ENCODE measurements at places on chromosomes 3 and 15.

- no peak for DNase-seq
Observed at GRCh38 chr3:158508481-158508880, 62.5 kb upstream of the MLF1 start.

DNA sequence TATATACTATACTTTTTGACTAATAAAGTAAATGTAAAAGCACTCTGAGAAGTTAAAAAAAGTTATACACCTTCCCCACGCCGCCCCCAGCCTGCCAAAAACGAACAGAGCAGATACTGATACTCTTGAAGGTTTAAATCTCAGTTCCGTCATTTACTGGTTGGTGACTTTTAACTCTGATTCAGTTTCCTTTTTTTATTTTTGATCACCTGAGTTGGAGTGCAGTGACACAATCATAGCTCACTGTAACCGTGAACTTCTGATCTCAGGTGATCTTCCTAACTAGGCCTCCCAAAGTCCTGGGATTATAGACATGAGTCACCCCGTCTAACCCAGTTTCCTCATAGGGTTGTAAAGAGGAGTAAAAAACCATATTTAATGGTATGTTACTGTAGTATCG, 3.3 kb upstream of the TIPIN start:
- no peak for DNase-seq

- no peak for DNase-seq
Observed at GRCh38 chr15:68699124-68699880, 120.5 kb downstream of the CORO2B start.

DNA sequence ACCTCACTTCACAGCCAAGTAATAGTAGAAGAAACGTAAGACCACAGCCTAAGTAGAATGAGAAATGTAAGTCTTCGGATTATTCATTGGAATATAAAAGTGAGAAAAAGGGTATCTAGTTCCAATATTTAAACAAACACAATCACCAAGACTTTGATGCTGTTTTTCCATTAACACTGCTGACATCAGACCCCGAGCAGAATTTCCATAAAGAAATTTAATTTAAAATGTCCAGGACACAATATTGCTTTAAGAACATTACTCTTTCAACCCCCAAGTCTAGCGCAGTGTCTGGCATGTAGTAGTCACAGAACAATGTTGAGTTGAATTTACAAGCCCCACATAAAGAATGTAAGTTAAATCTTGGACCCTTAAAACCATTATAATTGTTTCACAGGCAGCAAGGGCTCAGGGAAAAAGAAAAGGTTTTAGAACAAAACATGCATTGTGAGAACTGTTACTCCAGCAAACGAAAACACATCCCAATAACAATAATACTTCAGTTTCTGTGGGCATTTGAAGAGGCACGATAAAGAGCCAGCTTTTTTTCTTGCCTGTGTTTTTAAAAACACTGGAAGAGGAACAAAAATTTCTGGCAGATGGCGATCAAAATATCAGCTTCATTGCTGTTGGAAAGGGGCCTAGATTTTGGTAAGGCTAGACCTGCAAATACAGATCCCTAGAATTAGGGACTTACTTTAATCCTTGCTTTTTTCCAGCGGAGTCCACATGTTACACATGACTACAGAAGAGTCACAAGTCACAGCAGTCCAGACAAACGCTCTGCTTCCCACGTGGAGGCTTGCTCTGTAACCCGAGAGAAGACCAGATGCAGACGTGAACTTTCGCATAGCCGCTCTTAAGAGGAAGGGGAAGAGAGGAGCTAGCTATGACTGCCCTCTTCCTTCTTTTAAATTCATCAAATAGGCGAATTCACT, 77.9 kb upstream of the IGSF10 start:
- DNase-seq = peak; percentile 6

- no peak for DNase-seq
Observed at GRCh38 chr3:28042707-28043106, 198.7 kb upstream of the CMC1 start.

DNA sequence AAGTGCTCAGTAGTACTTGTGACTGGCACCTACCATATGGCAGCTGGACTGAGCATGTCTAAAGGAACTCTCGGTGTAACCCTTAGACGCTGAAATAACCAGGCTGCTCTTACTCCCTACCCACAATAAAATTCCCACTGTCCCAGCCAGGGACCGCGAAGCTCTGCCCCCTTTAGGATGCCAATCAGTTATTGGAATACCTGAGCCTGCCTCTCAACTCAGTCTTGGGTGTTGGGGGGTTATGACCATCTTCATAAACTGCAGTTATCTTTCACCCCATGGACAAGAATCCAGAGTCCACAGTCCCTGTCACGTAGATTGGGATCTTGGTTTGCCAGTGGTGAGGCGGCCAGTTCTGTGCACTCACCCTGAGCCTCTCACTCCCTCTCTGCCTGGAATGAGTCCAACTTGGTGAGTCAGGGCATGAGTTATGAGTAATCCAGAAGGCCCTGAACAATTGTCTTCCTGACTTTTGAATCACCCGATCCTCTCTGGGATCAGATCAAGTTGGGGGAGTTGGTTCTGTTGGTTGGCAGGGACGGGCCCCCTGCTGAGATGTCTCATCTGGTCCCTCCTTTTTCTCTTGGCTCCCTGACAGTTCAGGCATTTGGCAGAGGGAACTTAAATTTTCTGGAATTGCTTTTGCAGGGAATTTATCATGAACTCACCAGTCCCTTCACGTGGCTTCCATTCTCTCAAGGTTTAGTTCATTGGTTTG, 120.1 kb upstream of the UBE2E1 start:
- DNase-seq = peak; percentile 7

GRCh38 chr15:76204109-76204845, 107.0 kb downstream of the ETFA start:
- DNase-seq = no peak

GRCh38 chr3:126490619-126491018, 14.9 kb upstream of the ZXDC start:
- DNase-seq = no peak

- DNase-seq = no peak
Observed at GRCh38 chr15:62603742-62604141, 438.7 kb upstream of the C2CD4B start.

DNA sequence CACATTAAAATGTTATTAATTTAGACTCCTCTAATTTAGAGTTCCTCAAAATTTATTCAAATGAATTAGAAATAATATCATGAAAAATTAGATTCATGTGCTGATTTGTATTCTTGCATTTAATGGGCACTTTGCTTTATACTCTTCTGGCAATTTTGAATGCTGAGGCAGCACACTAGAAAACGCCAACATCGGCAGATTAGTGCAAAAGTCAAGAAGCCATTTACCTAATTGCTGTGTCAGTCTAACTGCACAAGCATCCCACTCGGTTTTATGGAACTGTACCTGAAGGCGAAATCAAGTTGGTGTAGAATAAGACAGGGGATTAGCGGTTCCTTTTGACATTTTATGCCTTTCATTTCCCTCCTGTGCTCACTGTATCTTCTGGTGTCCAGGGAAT, 382.0 kb downstream of the ROBO2 start:
- DNase-seq = no peak

DNA sequence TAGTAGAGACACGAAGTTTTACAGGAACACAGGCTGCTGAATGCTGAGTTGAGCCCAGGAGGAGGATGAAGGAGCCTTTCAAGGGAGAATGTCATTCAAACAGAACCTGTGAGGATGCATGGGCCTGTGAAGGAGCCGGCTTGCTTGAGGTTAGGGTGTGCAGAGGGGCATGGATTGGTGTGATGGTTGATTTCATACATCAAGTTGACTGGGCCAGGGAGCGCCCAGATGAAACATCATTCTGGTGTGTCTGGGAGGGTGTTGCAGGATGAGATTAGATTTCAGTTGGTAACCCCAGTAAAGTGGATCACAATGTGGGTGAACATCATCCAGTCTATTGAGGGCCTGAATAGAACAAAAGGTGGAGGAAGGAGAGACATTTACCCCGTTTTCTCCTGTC, 243.6 kb downstream of the EDEM1 start:
- DNase-seq = no peak

DNA sequence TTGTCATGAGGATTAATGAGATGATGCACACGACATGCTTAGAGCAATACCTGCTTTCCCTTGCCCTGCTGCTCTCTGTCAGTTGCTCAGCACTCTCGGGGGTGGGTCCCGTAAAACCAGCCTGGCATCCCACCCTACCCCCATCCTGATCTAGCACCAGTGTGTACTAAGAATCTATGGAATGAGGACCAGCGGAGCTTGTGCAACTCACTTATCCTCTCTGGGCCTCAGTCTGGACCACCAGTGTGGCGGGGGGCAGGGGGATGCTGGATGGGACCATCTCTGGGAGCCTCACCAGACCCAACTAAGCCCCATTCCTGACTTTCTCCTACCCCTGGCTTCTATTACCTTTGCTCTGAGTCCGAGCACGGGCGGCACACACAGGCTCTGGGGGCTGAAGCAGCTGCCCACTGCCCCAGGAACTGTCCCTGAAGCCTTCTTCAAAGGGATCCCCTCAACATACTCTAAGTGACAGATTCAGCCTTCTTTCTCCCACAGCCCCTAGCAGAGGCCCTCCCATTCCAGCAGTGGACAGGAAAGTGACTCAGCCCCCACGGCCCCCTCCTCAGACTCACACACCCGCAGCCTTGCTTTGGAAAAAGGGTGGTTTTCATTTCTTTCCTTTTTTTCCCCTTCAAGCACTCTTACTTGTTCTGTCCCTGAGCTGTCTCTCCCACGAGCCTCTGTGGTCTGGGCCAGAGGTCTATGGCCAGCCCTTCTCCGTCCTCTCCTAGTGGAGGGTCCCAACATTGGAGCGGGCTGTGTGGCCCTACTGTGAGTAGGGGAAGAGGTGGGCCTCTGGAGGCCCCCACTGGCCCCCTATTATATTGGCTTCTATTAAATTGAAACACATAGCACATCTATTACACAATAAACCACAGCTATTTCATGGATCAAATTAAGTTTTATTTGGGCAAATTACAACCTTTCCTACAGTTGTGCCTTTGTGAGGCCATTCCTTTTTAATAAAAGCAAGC, 100.3 kb downstream of the SMAD6 start:
- DNase-seq = no peak

GRCh38 chr3:181230258-181230657, 240.7 kb upstream of the DNAJC19 start:
- DNase-seq = no peak

DNA sequence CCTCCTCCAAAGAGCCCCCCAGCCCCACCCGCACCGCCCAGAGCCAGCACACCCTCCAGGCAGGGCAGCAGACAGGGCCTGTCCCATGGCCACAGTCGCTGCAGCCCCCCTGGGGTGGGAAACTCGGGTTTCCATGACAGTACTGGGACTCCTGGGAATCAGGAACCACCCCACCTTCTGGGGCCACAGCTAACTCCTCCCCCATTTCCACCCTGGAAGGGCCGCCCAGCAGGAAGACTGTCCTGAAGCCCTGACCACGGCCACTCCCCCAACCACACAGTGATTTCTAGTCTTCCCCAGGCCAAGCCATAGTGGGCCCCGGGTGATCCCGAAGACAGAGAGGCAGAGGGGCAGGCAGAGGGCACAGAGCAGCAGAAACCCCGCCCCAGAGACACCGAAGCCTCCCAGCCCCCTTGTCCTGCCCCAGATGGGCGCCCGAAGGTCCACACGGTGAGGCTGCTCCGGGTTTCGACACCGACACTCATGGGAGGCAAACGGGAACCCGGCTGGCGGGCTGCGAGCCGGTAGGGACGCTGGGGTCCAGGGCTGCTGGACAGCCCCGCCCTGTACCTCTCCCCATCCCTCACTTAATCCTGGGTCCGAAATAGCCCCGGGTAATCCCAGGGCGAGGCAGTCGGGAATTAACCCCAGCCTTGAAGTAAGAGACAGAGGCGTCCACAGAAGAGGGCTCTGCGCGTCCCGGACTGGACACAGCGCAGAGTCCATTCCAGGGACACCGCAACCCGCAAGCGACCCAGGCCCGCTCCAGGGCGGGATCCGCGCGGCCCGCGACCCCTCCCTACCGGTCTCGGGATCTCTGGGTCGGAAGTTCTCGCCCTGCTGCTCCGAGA, 138.4 kb downstream of the NUP210 start:
- DNase-seq = no peak

GRCh38 chr3:99442599-99442998, 195.8 kb upstream of the COL8A1 start:
- DNase-seq = no peak

DNA sequence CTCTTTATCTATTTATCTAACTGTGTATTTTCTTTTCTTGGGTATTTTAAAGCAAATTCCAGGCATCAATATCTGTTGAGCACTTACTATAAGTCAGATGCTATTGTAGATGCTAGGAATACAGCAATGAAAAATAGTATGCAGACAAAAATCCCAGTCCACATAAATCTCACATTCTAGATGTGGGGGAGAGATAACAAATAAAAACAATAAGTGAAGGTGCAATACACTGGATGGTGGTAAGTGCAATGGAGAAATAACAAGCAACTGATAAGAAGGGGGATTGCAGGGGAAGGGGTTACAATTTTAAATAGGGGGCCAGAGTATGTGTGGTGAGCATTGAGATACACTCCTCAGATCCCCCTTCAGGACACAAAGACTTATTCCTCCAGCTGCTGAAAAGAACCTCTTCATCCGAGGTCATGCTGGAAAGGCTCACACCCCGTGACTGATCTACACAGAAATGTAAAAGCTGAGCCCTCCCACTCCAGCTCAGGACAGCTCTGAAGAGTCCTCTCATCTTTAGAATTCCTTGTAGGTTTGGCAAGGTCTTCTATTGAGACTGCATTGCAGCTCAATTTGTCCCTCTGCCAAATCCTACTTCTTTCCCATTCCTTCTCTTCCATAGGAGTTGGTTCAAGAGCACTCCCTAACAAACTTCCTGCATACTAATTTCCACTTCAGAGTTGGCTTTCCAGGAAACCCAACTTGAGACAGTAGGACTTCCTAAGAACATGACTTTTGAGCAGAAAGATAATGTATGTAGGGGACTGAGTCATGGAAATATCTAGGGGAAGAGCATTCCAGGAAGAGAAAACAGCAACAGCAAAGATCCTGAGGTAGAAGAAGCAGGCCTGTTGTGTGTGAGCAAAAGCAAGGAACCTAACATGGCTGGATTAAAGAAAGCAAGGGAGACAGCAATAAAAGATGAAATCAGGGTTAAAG, 8.1 kb upstream of the SCG3 start:
- no peak for DNase-seq

- no peak for DNase-seq
Observed at GRCh38 chr3:188964957-188965356, 206.8 kb upstream of the TPRG1 start.

- DNase-seq = no peak
Observed at GRCh38 chr15:78840661-78841375, 29.6 kb upstream of the ADAMTS7 start.

GRCh38 chr3:87437765-87438164, 161.4 kb upstream of the POU1F1 start:
- DNase-seq = no peak

DNA sequence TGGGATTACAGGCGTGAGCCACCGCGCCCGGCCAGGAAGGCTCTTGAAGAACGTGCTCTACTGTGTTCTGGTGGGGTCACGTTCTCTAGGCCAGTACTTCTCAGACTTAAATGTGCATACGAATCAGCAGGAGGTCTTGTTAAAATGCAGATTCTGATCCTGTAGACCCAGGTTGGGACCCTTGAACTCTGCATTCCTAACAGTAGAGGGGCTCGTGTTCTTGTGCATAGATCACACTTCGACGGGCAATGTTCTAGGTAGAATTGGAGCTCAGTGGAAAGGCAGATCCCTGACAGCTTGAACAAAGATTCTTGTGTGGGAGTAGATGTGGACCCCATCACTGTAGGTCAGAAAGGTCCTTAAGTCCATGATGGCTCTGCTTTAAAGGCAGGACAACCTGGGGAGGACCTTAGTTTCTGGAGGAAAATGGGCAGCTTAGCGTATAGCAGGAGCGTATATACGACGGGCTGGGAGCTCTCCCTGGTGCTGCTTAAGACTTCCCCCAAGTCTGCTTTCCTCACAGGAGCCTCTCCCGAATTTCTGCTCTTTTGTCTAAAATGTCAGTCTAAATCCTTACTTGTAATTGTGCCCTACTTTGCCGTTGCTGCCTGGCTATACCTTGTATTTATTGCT, 16.9 kb upstream of the FAM81A start:
- DNase-seq = no peak
